Psoas muscle (tissue), 8 donors: ENCODE measurements at places on chromosomes 13 and 19. TPM values are rescaled to one million over a fixed set of nuclear protein-coding genes. Genes with fewer than 3 reads are reported as not detected.
A peak's percentile ranks its signal among the peaks of the same experiment; 100 is the strongest.

DNA sequence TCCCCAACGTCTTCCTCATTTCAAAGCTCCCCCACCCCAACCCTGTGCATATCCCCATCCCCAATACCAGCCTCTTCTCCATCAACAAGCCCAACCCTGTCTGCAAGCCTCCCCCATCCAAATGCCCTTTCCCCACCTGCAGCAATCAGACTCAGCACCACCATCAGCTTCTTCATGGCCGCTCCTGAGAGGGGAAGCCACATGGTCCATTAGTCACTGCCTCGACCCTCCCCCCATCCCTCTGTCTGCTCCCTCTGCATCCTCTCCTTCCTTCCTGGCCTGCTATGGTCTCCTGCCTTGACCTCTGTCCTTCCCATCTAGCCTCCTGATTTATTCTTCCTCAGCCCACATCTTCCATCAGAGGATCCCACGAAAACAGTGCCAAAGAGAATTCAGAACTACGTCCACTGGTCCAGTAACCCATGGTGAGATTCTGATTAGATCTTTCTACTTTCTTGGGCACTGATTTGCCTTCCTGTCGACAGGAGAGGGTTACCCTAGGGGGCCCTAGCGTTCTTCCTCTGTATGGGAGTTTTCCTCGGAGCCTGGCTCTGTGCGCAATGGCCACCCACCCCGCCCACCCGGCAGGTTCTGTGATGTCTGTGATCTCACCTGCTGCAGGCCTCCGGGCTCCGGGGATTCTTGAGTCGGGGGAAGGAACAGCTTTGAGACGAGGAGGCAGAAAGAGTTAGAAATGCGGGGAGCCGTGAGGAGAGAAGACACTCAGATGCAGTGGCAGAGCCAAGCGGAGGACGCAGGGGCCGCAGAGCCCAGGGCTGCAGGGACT lies 1.3 kb downstream of the KLK6 start:
- H3K4me1 ChIP-seq = no peaks in the 10 kb centered on the region
- no peaks in the 10 kb centered on the region for H3K36me3 ChIP-seq
- H3K27me3 ChIP-seq = no peaks in the 10 kb centered on the region
- no peak overlapping the region for H3K4me3 ChIP-seq
- H3K27ac ChIP-seq = no peak overlapping the region

DNA sequence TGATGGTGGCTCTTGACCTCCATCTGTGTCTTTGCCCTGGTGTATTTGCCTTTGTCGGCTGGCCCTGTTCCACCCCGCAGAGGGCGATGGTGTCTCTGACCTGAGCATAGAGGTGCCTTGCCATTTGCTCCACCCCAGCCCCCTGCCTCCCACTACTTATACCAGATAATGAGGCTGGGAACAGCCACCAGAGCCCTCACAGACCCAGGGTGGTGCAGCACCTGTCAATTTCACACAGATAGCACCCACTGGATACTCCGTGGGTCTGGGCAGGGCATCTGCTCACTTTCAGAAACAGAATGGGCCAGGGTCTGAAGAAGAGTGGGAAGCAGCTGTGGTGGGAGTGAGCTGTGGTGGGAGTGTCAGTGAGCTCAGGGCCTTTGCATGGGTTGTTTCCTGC lies 4.1 kb downstream of the ZNF536 start:
- no peak overlapping the region for H3K4me3 ChIP-seq
- peaks cover 15% of the 10 kb centered on the region for H3K27me3 ChIP-seq
- H3K4me1 ChIP-seq = no peaks in the 10 kb centered on the region

Gene PSG2
- polyA plus RNA-seq = not detected

Gene ACP4
- polyA plus RNA-seq = not detected

DNA sequence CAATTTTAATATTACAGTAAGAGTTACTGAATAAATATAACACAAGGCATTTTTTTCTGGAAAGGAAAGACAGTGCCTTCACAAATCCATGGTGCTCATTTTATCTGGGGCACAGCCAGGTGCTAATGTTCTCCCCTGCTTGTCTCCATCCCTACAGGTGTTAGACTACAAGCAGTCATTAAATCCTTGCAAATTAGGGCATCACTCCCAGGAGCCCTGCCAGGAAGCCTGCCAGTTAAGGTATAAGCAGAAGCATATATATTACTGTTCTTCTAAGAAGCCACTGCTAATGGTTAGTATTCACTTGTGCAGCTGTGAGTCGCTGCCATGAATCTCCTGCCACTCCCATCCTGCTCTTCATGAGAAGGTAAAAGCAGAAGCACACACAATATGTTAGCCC lies 149.7 kb downstream of the OXGR1 start:
- DNase-seq = no peak
- H3K27ac ChIP-seq = no peak overlapping the region
- no peaks in the 10 kb centered on the region for H3K36me3 ChIP-seq
- H3K4me3 ChIP-seq = no peak overlapping the region
- no peaks in the 10 kb centered on the region for H3K27me3 ChIP-seq
- H3K4me1 ChIP-seq = no peaks in the 10 kb centered on the region

DNA sequence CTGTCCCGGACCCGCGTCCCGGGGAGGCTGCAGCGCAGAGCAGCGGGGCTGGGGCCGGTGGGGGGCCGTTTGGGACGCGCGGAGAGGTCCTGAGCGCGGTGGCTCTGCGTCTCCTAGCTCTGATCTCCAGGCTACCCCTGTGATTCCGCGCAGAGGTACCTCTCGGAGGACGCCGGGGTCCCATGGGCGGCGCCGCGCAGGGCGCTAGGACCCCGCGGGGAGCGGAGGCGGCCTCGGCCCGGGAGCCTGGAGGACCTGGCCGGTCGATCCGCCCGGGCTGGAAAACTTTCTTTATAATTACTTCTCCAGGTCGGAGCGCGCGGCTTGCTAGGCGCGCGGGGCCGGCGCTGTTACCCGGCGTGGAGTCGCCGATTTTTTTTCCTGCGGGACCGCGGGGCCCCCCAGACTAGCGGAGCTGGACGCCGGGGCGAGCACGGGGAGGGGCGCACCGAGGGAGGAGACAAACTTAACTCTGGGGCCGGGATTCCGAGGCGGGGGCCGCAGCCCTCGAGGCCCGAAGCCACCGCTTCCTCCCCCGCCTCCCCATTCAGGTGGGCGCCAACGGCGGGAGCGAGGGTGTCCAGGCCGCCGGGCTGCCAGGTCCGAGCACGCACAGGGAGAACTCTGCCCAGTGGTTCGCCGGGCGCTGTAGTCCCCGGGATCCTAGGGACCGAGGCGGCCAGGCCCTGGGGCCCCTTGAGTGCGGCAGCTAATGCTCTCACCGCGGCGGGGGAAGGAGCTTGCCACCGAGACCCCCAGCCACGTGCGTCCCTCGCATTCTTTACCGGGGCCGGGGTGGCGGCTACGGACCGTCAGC lies 848 bp upstream of the CEBPA start:
- no peaks in the 10 kb centered on the region for H3K27me3 ChIP-seq
- DNase-seq = peak; percentile 68
- H3K27ac ChIP-seq = peak overlapping the region; percentile 91
- H3K36me3 ChIP-seq = no peaks in the 10 kb centered on the region

Gene PCDH8
- 0.20 TPM for polyA plus RNA-seq

GRCh38 chr13:90800082-90800746 lies 547.3 kb upstream of the MIR17HG start:
- H3K4me1 ChIP-seq = no peaks in the 10 kb centered on the region
- H3K4me3 ChIP-seq = no peak overlapping the region
- peak; percentile 52 for DNase-seq
- H3K36me3 ChIP-seq = no peaks in the 10 kb centered on the region
- no peaks in the 10 kb centered on the region for H3K27me3 ChIP-seq
- H3K27ac ChIP-seq = no peak overlapping the region

- H3K4me3 ChIP-seq = no peak overlapping the region
- peaks cover 49% of the 10 kb centered on the region for H3K27me3 ChIP-seq
- H3K4me1 ChIP-seq = no peaks in the 10 kb centered on the region
- no peak overlapping the region for H3K27ac ChIP-seq
- no peaks in the 10 kb centered on the region for H3K36me3 ChIP-seq
Measured at GRCh38 chr19:28793391-28794168, 419.4 kb downstream of the UQCRFS1 start.

GRCh38 chr13:97255515-97256021 lies 33.4 kb downstream of the MBNL2 start:
- H3K36me3 ChIP-seq = no peaks in the 10 kb centered on the region
- no peaks in the 10 kb centered on the region for H3K27me3 ChIP-seq
- H3K27ac ChIP-seq = peak overlapping the region; percentile 83
- H3K4me3 ChIP-seq = no peak overlapping the region

Gene ZNF559
- 4.4 TPM for polyA plus RNA-seq

Gene MAST1
- polyA plus RNA-seq = 0.13 TPM

DNA sequence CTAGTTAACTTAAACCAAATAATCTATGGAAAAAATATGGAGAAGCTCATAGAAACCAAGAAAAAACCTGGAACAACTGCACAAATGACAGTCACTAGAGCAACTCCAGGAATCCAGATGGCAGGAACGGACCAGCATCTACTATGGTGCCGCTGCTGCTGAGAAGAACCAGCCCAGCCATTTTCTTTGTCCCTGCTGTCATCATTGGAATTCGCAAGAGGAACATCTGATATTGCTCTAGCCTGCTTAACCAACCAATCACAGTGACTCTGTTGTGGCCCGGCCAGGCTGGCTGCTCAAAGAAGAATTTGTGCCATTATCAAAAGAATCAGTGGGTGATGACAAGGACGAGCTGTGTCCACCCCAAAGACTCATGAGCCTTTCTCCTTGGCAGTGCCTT lies 33.1 kb upstream of the CEBPA start:
- no peaks in the 10 kb centered on the region for H3K4me1 ChIP-seq
- H3K36me3 ChIP-seq = no peaks in the 10 kb centered on the region
- no peak for DNase-seq
- H3K4me3 ChIP-seq = no peak overlapping the region
- no peak overlapping the region for H3K27ac ChIP-seq
- H3K27me3 ChIP-seq = no peaks in the 10 kb centered on the region

- H3K27ac ChIP-seq = no peak overlapping the region
- no peak overlapping the region for H3K4me3 ChIP-seq
- no peaks in the 10 kb centered on the region for H3K27me3 ChIP-seq
- H3K4me1 ChIP-seq = no peaks in the 10 kb centered on the region
- DNase-seq = no peak
- H3K36me3 ChIP-seq = no peaks in the 10 kb centered on the region
Measured at GRCh38 chr13:96020155-96020575, 33.0 kb downstream of the UGGT2 start.

GRCh38 chr13:36629057-36629385 lies 44.8 kb upstream of the SERTM1 start:
- H3K27ac ChIP-seq = no peak overlapping the region
- no peaks in the 10 kb centered on the region for H3K27me3 ChIP-seq
- H3K36me3 ChIP-seq = no peaks in the 10 kb centered on the region
- no peak for DNase-seq
- no peak overlapping the region for H3K4me3 ChIP-seq
- H3K4me1 ChIP-seq = no peaks in the 10 kb centered on the region

DNA sequence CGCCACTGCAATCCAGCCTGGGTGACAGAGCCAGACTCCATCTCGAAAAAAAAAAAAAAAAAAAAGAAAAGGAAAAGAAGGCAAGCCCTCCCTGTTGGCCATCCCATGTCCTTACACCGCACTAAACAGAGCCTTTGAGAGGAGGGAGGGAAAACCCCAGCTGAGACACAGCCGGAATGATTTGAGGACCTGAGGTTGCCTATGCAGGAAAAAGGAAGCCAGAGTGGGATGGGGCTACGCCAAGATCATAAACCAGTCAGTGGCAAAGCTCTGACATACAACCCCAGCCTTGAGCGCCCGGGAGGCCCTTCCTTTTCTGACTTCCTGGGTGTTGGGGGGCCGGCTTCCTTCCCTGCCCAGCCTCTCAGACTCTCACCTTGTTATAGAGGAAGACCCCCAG lies 12.5 kb upstream of the CHERP start:
- no peaks in the 10 kb centered on the region for H3K27me3 ChIP-seq
- no peaks in the 10 kb centered on the region for H3K4me1 ChIP-seq
- peaks cover 6% of the 10 kb centered on the region for H3K36me3 ChIP-seq
- no peak overlapping the region for H3K27ac ChIP-seq

Gene ZNF491
- 0.44 TPM for polyA plus RNA-seq

GRCh38 chr19:50721441-50722137 lies 1.6 kb upstream of the CLEC11A start:
- H3K4me1 ChIP-seq = no peaks in the 10 kb centered on the region
- H3K27ac ChIP-seq = no peak overlapping the region
- DNase-seq = peak; percentile 35
- H3K36me3 ChIP-seq = no peaks in the 10 kb centered on the region
- peaks cover 19% of the 10 kb centered on the region for H3K27me3 ChIP-seq

Gene LILRB4
- 0.56 TPM for polyA plus RNA-seq

Gene LILRB3
- polyA plus RNA-seq = 1.2 TPM

Gene GJB2
- 0.47 TPM for polyA plus RNA-seq

Gene POLD1
- 6.6 TPM for polyA plus RNA-seq

- no peak overlapping the region for H3K27ac ChIP-seq
- DNase-seq = no peak
- H3K4me3 ChIP-seq = no peak overlapping the region
- H3K36me3 ChIP-seq = no peaks in the 10 kb centered on the region
- H3K4me1 ChIP-seq = peaks cover 10% of the 10 kb centered on the region
Measured at GRCh38 chr13:50156140-50156539, 140.9 kb downstream of the KCNRG start.

Gene ADAMTSL5
- 9.7 TPM for polyA plus RNA-seq

DNA sequence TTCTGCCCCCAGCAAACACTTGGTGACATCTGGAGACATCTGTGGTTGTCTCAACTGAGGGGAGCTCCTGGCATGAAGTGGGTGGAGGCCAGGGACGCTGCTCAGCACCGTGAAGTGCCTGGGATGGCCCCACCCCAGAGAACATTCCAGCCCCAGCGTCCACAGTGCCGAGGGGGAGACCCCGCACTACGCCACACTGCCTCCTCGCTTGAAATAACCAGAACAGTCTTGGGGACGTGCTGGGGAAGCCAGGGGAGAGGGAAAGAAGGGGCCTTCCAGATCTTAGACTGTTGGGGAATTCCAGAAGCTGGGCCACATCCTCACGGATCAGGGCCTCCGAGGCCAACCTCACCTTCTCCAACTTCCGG lies 4.2 kb downstream of the DPP9 start:
- no peak for DNase-seq
- H3K4me3 ChIP-seq = no peak overlapping the region
- H3K27ac ChIP-seq = no peak overlapping the region
- peaks cover 25% of the 10 kb centered on the region for H3K4me1 ChIP-seq
- no peaks in the 10 kb centered on the region for H3K27me3 ChIP-seq
- H3K36me3 ChIP-seq = peaks cover 71% of the 10 kb centered on the region

- H3K27me3 ChIP-seq = peaks cover 35% of the 10 kb centered on the region
- H3K4me1 ChIP-seq = no peaks in the 10 kb centered on the region
- H3K36me3 ChIP-seq = no peaks in the 10 kb centered on the region
- no peak overlapping the region for H3K27ac ChIP-seq
- DNase-seq = no peak
- no peak overlapping the region for H3K4me3 ChIP-seq
Measured at GRCh38 chr13:29496241-29496712, 99.2 kb downstream of the SLC7A1 start.

Gene ACP7
- not detected for polyA plus RNA-seq

- DNase-seq = no peak
- H3K27me3 ChIP-seq = no peaks in the 10 kb centered on the region
- no peaks in the 10 kb centered on the region for H3K4me1 ChIP-seq
- no peak overlapping the region for H3K4me3 ChIP-seq
Measured at GRCh38 chr13:41111454-41111853, 21.1 kb downstream of the KBTBD6 start.

DNA sequence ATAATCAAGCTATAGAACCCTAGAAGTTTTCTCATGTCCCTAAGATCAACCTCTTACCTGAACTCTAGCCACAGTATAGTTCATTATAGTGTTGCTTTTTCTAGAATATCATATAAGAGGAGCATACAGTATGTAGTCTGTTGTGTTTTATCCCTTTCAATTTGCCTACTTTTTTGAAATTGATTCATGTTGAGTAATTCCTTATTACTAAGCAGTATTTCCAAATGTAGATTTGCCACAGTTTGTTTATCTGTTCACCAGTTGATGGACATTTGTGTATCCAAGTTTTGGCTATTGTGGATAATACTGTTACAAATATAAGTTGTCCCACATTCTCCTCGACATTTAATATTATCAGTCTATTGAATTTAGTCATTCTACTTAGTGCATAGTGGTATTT lies 138.0 kb downstream of the LMO7 start:
- H3K36me3 ChIP-seq = no peaks in the 10 kb centered on the region
- H3K4me1 ChIP-seq = peaks cover 58% of the 10 kb centered on the region
